ENCODE measurements at places on chromosomes 12 and 14.

DNA sequence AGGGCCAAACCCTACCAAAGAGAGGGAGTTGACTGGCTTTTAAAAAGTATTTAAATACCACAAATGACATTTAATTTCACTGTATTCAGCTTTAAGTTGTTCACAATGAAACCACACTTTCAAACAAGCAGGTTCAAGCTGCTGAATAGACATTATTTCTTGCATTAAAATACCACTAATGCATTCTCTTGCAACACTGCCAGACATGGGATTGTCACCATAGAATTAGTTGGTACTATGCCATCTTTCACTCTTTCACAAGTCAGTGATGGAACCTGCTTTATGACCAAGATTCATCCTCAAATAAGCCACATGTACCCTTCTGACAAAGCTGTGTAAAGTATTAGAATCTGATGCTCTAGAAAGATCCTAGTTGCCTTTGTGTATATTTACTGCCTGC, 239.4 kb downstream of the PAWR start:
- no peak for DNase-seq

DNA sequence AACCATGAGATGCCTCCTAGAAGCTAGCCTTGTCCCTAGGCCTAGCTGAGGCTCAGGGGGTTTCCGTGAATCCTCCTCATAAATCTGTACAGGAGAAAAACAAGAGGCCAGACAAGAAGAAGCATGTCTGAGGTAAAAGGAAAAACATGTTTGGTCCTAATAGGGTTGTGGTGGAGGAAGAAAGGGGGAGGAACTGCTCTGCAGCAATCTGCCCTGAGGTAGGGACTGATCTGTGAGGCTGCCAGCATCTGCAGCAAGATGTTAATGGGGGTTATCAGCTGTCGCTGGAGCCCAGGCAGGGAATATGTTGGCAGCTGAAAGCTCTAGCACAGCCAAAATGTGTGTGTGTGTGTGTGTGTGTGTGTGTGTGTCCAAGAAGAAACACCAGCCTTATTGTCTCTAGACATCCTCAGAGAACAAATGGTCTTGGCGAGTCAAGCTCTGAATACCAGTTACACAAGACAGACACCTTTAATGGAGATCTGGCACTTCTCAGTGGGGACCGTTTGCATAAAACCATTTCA, 218.5 kb downstream of the NUAK1 start:
- no peak for DNase-seq

DNA sequence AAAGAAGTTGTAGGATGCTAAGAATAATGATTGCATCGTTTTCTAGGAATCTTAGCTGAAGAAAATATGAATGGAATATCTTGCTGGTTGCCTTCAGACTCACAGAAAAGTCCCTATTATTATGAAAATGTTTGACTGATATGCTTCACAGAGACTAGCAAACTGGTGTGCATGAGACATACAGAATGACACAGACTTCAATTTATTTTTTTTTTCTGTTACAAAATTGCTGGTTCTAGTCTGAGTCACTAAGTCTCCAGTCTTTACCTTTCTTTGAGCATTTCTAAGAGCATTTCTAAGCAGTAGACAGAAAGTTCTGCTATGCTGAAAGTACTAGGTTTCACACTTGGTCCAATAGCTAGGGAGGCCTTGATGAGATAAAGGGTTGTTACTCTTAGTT, 377.6 kb upstream of the ATP2B1 start:
- no peak for DNase-seq

GRCh38 chr12:67578976-67579661, 69.4 kb upstream of the DYRK2 start:
- DNase-seq, result no peak

GRCh38 chr12:124747426-124748161, 116.1 kb downstream of the SCARB1 start:
- DNase-seq, result no peak

GRCh38 chr14:84961637-84962036, 568.3 kb upstream of the FLRT2 start:
- DNase-seq, result no peak

DNA sequence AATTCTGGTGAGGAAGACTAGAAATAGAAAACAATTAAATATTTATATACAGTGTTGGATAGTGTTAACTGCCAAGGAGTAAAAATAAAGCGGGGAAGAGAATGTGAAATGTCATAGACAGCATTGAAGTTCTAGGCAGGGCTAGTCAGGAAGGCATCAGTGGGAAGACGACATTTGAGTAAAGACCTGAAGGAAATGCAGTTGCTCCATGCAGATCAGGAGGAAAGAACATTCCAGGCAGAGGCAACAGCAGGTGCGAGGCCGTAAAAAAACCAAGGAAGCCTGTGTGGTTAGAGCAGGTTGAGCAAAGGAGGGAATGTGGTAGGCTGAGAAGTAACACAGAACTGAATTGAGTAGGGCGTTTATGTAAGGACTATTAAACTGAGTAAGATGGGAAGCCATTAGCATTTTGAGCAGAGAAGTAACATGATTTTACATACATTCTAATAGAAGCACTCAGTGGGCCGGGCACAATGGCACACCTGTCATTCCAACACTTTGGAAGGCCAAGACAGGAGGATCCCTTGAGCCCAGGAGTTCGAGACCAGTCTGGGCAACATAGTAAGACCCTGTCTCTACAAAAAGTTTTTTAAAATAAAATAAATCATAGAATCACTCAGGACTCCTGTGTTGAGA, 14.9 kb downstream of the SLC35E3 start:
- no peak for DNase-seq

GRCh38 chr12:123388177-123388950, 4.4 kb downstream of the KMT5A start:
- DNase-seq, result peak; percentile 77
